ENCODE measurements at places on chromosomes 1 and 21.

GRCh38 chr1:110229348-110230001, 19.4 kb downstream of the KCNC4 start:
- DNase-seq = no peak
- H3K4me1 ChIP-seq = peaks cover 2% of the 10 kb centered on the region
- H3K4me3 ChIP-seq = no peak overlapping the region
- no peaks in the 10 kb centered on the region for H3K36me3 ChIP-seq

- no peak for DNase-seq
- H3K27me3 ChIP-seq = peaks cover 18% of the 10 kb centered on the region
- no peaks in the 10 kb centered on the region for H3K36me3 ChIP-seq
- peaks cover 7% of the 10 kb centered on the region for H3K4me1 ChIP-seq
These were observed 9.7 kb downstream of the KLHDC8A start for GRCh38 chr1:205346956-205347574.

DNA sequence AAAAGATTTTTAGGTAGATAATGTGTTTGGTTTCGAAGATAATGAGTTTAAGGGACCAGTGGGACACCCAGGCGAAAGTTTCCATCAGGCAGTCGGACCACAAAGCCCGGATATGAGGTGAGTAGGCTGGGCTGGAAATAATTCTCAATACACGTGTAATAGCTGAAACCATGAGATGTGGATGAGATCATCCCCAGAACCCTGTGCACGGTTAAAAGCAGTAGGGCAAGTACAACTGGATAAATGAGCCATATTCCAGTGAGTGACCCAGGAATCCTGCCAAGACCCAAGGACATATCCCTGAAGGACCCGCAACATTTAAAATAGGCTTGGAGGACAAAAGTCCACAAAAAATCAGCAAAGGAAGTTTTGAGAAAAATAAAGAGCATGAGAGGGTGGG, 21.5 kb upstream of the NHLH2 start:
- no peak for DNase-seq
- no peaks in the 10 kb centered on the region for H3K4me1 ChIP-seq
- H3K27me3 ChIP-seq = no peaks in the 10 kb centered on the region
- no peak overlapping the region for H3K4me3 ChIP-seq

DNA sequence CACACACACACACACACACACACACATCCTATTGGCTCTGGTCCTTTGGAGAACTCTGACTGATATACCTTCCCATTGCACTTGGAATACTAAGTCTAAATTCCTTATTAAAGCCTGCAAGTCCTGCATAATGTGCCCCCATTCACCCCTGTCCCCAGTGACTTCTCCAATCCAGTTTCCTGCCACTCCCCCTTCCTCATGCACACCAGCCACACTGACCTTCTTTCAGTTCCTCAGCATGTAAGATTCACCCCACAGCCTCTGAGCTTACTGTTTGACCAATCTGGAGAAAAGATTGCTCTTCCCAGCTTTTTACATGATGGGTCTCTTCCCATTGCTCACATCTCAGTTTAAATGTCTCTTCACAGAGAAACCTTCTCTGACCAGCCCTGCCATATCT, 146.6 kb downstream of the TBX15 start:
- H3K4me3 ChIP-seq = no peak overlapping the region
- DNase-seq = no peak
- no peak overlapping the region for H3K27ac ChIP-seq

DNA sequence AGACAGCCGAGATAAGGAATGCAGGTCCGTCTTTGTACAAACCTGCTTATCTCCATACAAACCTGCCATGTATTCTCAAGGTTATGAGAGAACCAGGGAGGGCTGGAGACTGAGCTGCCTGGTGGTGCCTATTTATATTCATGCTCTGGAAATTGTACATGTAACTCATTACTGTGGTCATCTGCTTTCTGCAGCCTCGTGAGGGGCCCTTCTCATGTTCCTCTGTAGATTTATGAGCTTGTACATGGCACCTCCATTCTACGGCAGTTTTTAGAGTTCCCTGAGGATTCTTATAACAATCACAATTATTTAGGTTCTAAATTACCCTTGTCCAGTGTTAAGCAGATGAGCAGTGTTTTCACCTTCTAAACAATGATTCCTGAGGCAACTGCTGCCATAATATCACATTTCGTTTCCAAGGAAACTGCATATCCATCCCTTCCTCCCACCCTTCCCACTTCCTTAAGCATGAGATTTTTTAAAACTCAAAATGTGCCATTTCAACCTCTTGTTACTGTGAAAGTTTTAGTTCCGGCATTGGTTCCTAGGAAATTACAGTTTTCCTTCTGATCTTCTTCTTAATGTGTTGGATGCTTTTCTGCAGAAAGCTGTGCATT, 112.1 kb downstream of the ST6GALNAC3 start:
- no peaks in the 10 kb centered on the region for H3K36me3 ChIP-seq
- no peak overlapping the region for H3K4me3 ChIP-seq
- no peak overlapping the region for H3K27ac ChIP-seq
- no peaks in the 10 kb centered on the region for H3K27me3 ChIP-seq
- no peak for DNase-seq
- no peaks in the 10 kb centered on the region for H3K4me1 ChIP-seq

DNA sequence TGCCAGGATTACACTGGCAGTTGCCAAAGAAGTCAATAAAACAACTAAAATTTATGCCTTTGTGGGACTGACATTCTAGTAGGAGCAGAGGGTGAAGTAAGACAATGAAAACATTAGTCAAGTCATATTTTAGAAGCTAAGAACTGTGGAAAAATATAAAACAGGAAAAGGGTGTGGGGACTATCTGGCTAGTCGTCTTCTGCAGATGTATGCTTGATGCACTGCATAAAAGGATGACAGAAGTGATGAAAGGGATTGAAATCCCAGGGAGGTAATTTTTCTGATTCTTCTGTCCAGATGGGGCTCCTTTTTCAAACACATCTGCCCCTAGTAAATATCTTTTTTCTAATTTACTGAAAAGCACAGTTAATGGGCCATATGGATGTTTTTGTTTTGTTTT, 706.3 kb downstream of the ADGRL2 start:
- no peak for DNase-seq
- no peaks in the 10 kb centered on the region for H3K27me3 ChIP-seq
- H3K4me1 ChIP-seq = no peaks in the 10 kb centered on the region
- no peak overlapping the region for H3K4me3 ChIP-seq

- H3K27me3 ChIP-seq = no peaks in the 10 kb centered on the region
- no peak for DNase-seq
- no peaks in the 10 kb centered on the region for H3K4me1 ChIP-seq
- no peaks in the 10 kb centered on the region for H3K36me3 ChIP-seq
These were observed 80.9 kb upstream of the KIAA0040 start for GRCh38 chr1:175273376-175274031.

- no peak overlapping the region for H3K27ac ChIP-seq
- no peaks in the 10 kb centered on the region for H3K36me3 ChIP-seq
- DNase-seq = no peak
- no peaks in the 10 kb centered on the region for H3K4me1 ChIP-seq
- H3K27me3 ChIP-seq = peaks cover 4% of the 10 kb centered on the region
These were observed 436.8 kb downstream of the PTPRU start for GRCh38 chr1:29673228-29673500.

DNA sequence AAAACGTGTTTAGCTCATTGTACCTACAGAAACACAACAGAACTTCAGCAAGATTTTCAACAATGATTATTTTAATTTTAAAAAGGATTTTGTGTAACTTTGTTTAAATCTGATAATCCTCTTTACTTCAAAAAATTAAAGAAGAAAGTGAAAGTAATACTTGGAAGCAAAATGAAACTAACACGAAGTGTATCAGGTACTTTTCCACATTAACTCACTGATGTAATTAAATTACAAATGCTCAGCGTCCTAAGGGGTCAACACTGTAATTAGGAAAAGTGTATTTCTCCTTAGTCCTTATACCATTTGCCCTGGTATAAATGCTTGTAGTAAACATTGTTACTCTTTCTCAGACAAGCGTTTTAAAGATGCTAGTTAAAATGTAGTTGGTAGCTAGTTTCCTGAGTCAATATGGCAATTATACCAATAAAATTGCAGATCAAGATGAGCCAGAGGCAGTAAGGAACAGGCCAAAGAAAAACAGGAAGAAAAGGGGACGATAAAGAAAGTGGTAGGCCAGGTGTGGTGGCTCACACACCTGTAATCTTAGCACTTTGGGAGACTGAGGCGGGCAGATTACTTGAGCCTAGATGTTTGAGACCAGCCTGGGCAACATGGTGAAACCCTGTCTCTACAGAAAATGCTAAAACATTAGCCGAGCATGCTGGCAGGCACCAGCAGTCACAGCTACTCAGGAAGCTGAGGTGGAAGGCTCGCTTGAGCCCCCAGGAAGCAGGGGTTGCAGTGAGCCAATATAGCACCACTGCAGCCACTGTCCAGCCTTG, 553.0 kb downstream of the SMYD3 start:
- peak overlapping the region; percentile 57 for H3K27ac ChIP-seq
- no peaks in the 10 kb centered on the region for H3K27me3 ChIP-seq
- no peaks in the 10 kb centered on the region for H3K36me3 ChIP-seq
- H3K4me3 ChIP-seq = peak overlapping the region; percentile 61

DNA sequence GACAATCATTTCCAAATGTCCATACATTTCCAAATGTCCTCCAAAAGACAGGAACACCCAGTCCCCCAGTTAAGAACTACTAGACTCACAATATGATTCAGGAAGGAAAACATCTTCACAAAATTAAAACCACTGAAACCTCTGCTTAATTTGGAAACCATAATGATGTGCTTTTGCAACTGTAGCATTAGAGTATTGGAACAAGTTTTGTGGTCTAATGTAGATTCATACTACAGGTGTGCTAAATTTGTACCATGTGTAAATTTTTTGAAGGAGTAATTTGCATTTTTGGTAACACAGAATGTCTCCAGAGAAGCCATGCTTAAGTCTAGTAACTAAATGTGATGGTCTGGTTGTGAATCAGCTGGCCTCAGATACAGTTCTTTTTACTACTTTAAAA, 129.6 kb downstream of the DPYD start:
- no peak overlapping the region for H3K27ac ChIP-seq
- no peak overlapping the region for H3K4me3 ChIP-seq
- DNase-seq = no peak
- H3K27me3 ChIP-seq = no peaks in the 10 kb centered on the region
- H3K36me3 ChIP-seq = no peaks in the 10 kb centered on the region

- no peak for DNase-seq
- no peaks in the 10 kb centered on the region for H3K27me3 ChIP-seq
These were observed 4.3 kb downstream of the XPR1 start for GRCh38 chr1:180636138-180636537.

DNA sequence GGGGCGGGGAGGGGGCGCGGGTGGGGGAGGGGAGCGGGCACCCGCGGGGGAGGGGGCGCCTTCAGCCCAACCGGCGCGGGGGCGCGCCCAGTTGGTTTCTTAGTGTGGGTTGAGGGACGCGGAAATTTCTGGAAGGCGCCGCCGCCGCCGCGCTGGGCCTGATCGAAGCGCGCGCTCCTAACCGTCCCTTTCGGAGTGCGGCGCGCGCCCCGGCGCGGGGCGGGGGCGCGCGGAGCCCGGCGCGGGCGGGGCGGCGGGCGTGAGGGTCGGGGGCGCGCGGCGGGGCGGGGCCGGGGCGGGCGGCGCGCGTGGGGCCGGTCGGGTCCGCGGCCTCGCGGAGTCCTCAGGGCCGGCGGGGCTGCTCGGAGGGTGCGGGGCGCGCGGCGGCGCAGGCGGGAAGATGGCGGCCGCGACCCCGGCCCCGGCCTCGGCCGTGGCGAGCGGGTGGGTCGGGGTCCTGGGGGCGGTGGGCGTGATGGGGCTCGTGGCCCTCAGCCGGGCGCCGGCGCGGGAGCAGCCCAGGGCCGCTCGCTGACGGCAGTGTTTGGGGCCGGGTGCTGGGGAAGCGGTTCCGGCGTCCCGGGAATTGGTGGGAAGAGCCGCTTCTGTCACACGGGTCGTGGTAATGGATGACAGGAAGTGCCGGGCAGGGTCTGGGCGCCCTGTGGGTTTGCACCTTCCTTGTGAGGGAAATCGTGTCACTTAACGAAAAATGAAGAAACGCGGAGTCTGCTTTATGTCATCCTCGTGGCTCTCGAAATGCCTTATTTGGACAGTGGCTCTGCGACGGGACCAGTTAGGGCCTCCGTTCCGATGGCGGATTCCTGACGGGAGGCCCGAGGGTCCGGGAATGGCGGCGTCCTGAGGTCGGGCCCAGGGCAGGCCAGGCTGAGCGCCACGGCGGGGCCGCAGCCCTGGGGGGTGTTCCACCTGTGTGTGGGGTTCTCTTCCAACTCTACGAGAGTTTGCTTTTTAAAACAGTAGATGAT, 764 bp downstream of the PKNOX1 start:
- no peaks in the 10 kb centered on the region for H3K36me3 ChIP-seq
- DNase-seq = peak; percentile 35
- peak overlapping the region; percentile 98 for H3K27ac ChIP-seq
- H3K4me3 ChIP-seq = peak overlapping the region; percentile 79

- H3K27ac ChIP-seq = no peak overlapping the region
- no peaks in the 10 kb centered on the region for H3K27me3 ChIP-seq
- no peak for DNase-seq
- H3K36me3 ChIP-seq = no peaks in the 10 kb centered on the region
These were observed 67.7 kb downstream of the RRAGC start for GRCh38 chr1:38791892-38792291.

Measured in breast epithelium (tissue), 4 donors.